ENCODE measurements at places on chromosomes 11 and 22.
A peak's percentile ranks its signal among the peaks of the same experiment; 100 is the strongest.

DNA sequence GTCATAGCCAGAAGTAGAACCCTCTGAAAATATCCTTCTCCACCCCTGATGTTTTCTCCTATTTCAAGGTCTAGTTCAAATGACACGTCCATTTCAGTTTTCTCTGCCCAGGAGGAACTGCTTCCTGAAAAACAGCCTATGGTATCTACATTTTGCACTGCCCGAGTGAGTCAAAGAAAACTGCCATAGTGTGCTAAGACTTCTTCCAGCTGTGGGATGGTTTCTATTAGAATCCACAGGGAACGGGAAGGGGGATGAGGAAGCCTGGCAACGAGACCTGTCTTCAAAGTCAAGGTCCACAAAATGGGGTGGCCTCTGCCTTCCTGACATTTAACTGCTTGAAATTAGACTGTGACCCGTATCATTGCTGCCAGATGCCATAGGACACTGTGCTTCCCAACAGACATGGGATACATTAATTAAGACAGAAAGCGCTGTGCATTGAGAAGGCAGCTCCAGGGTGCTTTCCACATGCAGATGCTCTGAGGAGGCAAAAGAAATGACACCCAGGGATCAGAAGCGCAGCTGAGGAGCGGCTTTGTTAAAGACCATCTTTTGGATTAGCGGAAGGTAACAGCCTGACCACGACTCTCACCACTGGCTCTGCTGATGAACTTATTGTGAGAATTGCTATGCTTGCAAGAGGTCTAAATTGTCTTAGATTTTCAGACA lies 39.4 kb upstream of the NUP50 start:
- no peak for DNase-seq

- no peak for DNase-seq
Measured at GRCh38 chr11:111785886-111786412, 19.8 kb upstream of the PPP2R1B start.

GRCh38 chr22:32829451-32829851 lies 27.9 kb downstream of the TIMP3 start:
- DNase-seq, result no peak

- DNase-seq, result no peak
Measured at GRCh38 chr11:61881397-61881796, 9.9 kb downstream of the FADS3 start.

- no peak for DNase-seq
Measured at GRCh38 chr11:65911682-65912568, 6.9 kb downstream of the C11orf68 start.

DNA sequence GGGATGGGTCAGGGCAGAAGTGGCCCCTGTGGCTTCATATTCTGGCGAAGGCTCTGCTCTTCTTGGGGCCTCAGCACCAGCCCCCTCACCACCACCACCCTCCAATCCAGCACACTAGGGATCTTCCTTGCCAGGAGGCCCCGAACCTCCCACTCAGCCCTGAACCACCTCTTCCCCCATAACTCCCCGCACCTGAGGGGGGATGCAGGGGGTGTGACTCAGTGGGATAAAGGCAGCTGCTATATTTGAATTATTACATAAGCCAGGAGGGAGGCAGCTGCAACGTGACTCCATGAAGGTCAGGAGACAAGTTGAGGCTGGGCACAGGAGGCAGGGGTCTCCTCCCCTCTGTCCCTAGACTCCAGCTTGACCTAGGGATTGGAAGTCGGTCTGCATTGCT lies 5.6 kb upstream of the PDE2A start:
- no peak for DNase-seq

DNA sequence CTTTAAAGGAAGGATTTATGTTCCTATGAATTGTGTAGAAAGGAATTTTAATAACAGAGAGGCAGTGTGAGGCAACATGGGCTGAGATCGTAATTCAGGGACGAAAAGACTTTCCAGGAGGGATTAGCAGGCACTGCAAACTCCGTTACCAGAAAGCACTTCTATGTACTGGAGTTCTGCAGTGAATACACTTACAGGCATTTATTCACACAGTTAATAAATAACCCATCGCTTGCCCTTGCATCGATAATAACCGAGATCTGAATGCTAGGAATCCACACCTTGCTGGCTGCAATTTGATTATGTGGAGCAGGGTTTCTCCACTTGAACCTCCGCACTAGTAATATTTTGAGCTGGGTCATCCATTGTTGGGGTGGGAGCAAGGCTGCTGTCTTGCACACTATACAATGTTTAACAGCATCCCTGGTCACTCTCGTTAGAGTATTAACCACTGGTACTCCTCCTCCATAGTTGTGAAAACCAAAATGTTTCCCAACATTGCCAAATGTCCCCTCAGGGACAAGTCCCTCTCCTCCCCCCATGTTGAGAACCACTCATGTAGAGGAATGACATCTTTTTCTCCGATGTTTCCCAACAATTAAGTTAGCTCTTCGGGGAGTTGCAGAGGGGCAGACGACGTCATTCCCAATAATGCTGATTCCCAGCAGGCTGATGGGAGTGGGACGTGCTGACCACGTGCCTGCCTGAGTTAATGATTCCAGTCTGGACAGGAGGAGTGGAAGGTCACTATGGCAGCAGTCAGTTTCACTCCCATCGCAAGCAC lies 99.5 kb downstream of the SNX19 start:
- no peak for DNase-seq

DNA sequence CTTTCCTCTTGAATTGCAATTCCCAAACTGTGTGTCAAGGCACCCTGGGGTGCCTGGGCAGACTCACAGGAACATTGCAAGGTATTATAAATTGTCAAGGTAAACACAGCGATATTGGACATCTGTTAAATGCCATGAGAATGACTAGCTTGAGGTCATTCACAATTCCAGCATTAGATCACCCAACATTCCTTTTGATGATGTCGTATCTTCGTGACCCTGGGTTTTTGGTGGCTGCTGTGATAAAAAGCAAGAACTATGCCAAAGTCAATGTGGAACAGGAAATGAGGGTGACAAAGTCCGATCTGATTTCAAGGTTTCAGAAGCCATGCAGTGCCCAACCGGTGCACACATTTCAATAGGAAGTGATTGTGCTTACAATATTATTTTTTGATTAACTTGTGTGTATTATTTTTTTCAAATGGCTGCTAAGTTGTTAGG lies 458.4 kb downstream of the MIAT start:
- no peak for DNase-seq

DNA sequence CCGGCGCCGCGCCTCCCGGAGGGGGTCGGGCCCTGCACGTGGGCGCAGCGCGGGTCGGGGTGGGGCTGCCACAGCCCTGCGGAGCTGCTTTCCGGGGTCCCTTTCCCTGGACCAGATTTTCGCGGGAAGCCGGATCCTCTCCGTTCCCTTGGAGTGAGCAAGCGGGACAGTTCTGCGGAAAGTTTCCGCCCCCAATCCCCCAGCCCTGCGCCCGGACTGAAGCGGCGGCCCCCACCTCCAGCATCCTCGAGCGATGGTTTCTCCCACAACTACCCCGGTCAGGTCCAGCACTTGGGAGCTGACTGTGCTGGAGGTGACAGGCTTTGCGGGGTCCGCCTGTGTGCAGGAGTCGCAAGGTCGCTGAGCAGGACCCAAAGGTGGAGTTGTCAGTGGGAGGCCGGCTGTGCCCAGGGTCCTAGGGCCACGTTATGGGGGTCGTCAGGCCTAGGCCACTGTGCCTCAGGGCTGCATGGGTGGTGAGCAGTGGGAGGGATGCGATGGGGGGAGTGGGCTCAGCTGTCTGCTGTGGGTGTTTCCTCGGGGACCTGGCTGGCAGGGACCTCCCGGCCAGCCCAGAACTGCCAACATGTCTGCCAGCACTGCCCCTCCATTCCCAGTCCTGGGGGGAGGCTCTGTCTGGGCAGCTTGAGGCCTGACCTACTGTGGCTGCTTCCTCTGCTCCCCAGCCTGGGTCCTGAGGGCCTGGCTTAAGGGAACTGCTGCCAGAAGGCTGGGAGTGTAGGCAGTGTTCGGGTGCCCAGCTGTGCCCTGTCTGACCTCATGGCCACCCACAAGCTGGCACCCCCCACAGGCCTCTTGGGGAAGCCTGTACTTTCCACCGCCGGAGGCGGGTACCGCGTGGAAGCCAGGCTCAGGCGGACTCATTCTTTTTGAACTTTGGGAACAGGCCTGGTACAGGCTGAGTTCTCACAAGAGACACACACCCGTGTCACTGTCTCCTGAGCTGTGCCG lies 726 bp downstream of the ST3GAL4 start:
- no peak for DNase-seq

GRCh38 chr11:81717695-81718094 lies 1016.0 kb downstream of the FAM181B start:
- DNase-seq, result no peak

DNA sequence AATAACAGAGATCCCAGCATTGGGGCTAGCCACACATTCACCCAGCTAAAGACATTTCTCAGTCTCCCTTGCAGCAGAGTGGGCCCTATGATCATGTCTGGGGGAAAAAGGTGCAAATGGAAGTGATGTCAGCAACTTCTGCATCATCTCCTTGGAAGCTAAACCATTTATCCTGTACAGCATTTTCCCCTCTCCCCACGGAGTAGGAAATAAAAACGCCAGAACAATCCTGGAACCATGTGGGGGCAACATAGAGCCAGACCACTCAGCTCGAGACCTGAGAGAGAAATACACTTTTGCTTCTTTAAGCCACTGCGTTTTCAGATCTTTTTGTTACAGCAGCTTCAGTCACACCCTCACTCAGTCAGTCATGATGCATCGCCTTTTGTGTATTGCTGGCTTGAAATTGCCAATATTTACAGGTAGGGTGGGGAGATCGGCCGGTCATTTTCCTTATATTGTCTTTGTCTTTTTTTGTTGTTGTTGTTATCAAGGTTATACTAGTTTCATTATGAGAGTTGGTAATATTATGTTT lies 9.1 kb upstream of the RAC2 start:
- DNase-seq, result no peak

DNA sequence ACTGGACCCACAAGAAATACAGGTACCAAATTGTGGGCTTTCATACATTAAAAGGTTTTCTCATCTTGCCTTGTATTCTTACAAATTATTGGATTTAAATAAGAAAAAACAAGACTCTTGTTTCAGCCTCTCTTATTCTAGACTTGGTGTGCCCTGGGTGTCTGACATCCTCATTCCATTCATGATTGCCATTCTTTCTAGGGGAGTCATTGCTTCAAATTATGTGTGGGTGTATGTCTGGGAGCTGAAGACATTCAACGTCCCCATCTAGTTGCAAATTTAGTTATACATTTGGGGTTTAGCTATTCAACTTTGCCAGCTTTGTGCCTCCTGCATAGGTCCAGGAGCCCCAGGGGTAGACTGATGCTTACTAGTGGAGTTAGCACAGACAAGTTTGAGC lies 18.1 kb downstream of the MAML2 start:
- DNase-seq, result no peak

- DNase-seq, result peak; percentile 54
Measured at GRCh38 chr22:46122511-46122971, 27.8 kb upstream of the PPARA start.

- no peak for DNase-seq
Measured at GRCh38 chr11:126140201-126140925, 71.1 kb downstream of the RPUSD4 start.

GRCh38 chr11:35714882-35715627 lies 52.5 kb downstream of the TRIM44 start:
- no peak for DNase-seq

GRCh38 chr22:29375398-29376076 lies 12.8 kb downstream of the AP1B1 start:
- DNase-seq, result no peak

DNA sequence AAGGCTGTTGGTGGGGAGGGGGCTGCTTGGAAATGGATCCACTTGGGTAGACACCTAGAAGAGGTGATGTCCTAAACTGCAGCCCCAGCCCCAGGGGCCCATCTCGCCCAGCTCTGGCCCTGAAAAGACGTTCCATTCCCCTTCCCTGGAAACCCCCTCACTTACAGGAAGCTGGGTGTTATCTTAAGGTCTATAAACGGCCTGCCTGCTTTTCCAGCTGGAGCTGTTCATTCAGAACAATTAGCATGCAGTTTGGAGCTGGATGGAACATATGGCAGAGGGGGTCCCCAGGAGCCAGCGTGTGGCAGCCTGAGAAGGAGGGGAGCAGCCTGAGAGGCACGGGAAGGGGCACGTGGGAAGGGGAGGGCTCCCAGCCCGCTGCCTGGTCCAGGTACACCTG lies 139.6 kb downstream of the PKNOX2 start:
- no peak for DNase-seq

DNA sequence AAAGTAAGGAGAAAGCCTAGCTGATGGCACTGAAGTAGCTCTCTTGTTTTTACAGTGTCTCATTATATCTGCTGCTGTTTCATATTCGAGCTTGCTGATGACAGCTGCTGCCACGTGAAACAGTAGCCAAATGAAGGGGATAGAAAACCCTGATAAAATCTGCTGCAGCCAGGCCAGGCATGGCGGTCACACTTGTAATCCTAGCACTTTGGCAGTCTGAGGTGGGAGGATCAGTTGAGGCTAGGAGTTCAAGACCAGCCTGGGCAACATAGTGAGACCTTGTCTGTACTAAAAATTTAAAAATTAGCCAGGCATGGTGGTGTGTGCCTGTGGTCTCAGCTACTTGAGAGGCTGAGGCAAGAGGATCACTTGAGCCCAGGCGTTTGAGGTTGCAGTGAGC lies 13.4 kb downstream of the IFT46 start:
- DNase-seq, result no peak

GRCh38 chr22:41687901-41688364 lies 734 bp downstream of the SNU13 start:
- no peak for DNase-seq

DNA sequence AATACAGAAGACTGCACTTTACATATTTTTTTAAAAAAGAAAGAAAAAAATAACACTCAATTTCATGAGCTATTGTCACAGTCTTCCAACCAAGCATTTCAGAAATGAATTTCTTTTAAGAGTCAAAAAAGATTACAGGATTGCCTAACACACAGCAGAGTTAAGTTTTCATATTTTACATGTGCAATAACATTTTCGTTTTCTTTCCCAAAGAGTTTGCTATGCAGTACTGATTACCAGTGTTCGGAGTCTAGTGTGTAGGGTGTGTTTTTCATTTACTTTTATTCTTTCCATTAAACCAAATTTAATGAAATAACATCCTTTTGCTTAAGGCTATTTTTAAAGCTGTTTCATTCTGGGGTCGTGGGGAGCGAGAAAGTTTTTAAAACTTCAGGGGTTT lies 53.2 kb downstream of the MN1 start:
- no peak for DNase-seq

GRCh38 chr22:20904008-20904979 lies 12.9 kb upstream of the CRKL start:
- DNase-seq, result no peak

GRCh38 chr11:133898031-133898769 lies 52.9 kb upstream of the SPATA19 start:
- DNase-seq, result no peak

- no peak for DNase-seq
Measured at GRCh38 chr22:23164091-23164490, 16.2 kb upstream of the BCR start.

GRCh38 chr22:26610996-26611395 lies 6.8 kb downstream of the CRYBB1 start:
- DNase-seq, result no peak

DNA sequence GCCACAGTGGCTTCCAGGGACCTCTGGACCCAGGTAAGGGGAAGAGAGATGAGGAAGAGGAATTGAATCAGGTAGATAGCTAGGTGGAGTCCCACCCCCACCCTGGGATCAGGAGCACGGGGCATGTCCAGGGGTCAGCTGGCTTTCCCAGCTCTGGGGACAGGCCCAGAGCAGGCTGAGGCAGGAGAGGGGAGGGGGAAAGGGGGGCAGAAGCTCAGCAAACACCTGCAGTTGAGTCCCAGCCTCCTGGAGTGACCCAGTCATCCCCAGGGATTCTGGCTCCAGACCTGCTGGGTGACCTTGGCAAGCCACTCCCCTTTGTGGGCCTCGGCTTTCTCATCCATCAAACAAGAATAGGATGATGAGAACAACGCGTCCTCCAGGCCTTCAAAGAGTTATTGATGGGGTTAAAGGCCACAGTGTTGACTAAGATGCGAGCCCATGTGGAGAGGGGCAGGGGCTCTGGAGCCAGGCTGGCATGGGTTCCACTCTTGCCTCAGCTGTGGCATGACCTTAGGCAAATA lies 16.0 kb downstream of the STARD10 start:
- DNase-seq, result no peak
